ENCODE measurements at places on chromosomes 7 and 10.
A peak's percentile ranks its signal among the peaks of the same experiment; 100 is the strongest.

GRCh38 chr7:100736671-100737070 is 3.3 kb downstream of the ZAN start:
- no peak for DNase-seq

DNA sequence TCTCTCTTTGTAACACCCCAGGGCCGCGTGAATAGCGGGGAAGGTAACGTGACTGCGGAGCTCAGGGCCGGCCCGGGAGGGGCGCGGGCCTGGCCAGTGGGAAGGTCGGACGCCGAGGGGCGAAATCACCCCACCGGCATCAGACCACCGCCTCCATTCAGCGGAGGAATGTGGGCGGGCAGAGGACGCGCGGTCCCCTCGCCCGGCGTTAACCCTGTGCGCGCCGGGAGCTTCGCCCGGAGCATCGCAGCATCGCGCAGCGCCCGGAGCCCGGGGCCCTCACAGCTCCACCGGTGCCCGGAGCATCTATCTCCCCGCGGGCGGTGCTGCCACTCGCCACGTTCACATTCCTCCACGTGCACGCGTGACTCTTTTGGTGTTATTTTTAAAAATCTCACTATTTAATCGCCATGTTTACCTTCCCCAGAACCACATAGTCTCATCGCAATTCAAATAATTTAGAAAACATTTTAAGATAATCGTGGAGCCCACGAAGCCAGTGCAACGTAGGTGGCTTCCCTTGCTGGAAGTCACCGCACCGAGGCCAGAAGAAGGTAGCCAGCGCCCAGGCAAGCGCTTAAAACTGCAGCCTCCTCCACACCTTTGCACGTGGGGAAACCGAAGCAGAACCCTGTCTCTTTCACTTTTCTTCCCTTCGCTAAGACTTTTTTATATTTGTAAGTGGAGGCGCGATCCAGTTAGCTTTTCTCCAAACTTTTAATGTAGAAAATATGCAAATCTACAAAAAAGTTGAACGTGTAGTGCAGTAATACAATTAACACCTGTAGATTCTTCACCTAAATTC is 21.8 kb downstream of the FGFBP3 start:
- DNase-seq: no peak

DNA sequence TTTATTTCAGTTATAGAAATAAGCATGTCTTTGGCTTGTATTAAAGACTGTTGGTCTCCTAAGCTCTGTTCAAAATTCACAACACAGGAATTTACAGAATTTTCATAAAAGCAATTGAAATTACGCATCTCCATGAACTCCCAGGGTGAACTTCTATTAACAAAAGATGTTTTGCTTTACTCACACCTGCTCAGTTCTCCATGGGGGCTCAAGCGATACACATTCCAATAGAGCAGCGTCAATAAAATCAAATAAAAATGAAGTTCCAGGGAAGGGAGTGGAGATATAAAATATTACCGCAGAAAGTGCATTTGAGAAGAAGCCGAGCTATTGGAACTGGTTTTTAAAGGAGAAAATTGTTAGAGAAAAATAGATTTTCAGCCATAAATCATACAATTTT is 41.5 kb upstream of the ZNF438 start:
- DNase-seq: no peak

DNA sequence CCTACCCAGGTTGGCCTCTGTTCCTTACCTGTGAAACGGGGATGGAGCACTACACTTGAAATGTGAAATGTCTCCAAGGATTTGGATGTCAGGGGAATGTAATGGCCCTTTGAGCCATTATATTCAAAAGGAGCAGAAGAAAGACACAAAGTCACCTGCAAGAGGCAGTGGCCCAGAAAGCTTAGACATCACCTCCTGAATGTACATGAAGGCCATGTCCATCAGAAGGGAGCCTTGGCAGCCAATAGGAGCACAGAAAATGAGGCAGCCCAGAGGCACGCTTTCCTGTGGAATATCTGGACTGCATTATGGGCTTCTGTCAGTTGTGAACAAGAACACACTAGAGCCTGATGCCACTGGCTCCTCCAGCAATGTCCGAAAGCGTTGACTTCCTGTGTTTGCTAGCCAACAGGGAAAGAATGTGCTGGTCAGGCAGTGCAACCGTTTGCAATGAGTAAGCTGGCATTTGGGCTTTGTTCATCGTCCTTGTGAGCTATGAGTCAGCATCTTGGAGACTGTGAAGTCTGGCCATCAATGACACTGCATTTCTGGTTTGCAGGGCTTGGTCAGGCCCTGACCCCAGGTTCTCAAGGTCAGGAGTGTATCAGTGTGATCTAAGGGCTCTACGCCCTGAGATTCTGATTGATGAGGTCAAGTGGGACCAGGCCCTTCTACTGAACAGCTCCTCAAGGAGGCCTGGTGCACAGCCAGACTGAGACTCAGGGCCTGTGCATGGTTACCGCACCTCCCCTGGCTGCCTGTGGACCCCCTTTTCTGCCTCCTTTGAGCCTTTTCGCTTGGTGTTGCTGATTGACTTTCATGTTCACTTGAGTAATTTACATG is 222.4 kb downstream of the RPS24 start:
- peak; percentile 91 for DNase-seq

- no peak for DNase-seq
Observed at GRCh38 chr7:78379148-78379547, 580.6 kb downstream of the PHTF2 start.

- DNase-seq: no peak
Observed at GRCh38 chr10:57294698-57295097, 933.6 kb upstream of the ZWINT start.

- no peak for DNase-seq
Observed at GRCh38 chr10:101831169-101831811, 12.3 kb downstream of the KCNIP2 start.

DNA sequence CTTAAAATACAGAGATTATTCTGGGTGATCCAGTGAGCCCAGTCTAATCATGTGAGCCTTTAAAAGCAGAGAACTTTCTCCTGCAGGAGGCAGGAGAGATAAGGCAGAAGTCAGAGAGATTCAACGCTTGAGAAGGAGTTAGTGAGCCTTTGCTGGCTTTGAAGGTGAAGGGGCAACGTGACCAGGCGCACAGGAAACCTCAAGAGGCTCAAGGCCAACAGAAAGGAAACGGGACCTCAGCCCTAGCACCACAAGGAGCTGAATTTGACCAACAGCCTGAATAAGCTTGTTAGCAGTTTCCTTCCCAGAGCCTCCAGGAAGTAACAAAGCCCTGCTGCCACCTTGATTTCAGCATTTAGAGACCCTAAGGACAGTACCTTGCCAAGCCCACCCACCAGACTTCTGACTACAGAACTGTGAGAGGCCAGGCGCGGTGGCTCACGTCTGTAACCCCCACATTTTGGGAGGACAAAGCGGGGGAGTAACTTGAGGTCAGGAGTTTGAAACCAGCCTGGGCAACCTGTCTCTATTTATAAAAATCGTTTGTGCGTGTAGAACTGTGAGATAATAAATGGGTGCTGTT is 87.3 kb upstream of the KAT6B start:
- peak; percentile 11 for DNase-seq

GRCh38 chr10:122674781-122675180 is 24.9 kb downstream of the C10orf120 start:
- DNase-seq: no peak

GRCh38 chr7:30634634-30635201 is 40.0 kb downstream of the GARS1 start:
- no peak for DNase-seq

DNA sequence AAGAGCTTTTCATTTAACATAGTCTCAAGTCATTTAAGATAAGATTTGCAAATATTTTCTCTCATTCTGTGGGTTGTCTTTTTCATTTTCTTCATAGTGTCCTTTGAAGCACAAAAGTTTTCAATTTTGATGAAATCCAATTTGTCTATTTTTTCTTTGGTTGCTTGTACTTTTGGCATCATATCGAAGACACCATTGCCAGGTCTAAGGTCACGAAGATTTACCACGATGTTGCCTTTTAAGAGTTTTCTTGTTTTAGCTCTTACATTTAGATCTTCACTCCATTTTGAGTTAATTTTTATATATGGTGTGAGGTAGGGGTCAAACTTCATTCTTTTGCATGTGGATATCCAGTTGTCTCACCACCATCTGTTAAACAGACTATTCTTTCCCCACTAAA is 34.7 kb downstream of the TMEM270 start:
- DNase-seq: no peak

DNA sequence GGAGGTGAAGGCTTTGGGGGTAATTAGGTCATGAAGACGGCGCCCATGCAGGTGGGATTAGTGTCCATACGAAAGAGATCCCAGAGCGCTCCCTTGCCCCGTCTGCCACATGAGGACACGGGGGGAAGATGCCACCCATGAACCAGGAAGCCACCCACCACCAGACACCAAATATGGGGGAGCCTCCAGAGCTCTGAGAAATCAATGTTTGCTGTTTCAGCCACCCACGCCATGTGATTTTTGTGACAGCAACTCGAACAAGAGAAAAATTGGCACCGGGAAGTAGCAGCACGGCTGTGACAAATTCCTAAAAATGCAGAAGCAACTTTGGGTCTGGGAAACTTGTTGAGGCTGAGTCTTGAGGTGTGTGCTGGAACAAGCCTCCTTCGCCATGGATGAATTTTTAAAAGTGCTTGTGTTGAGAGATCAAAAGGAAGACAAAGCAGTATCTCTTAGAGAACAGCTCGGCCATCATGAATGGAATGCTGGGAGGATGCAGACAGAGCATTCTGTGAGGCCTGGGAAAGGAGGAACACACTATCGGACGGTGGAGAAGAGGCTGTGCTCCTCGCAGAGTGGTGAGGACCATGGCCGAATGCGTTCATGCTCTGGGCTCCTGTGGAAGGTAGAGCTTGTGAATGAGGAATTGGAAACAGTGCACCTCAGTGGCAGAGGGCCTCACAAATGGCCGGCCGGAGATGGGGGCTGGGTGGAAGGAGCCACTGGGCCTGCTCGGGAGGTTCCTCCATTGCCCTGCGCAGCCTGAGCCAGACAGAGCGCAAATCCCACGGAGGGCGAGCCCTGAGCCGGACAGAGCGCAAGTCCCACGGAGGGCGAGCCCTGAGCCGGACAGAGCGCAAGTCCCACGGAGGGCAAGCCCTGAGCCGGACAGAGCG is 277.5 kb downstream of the PTPRN2 start:
- DNase-seq: no peak

DNA sequence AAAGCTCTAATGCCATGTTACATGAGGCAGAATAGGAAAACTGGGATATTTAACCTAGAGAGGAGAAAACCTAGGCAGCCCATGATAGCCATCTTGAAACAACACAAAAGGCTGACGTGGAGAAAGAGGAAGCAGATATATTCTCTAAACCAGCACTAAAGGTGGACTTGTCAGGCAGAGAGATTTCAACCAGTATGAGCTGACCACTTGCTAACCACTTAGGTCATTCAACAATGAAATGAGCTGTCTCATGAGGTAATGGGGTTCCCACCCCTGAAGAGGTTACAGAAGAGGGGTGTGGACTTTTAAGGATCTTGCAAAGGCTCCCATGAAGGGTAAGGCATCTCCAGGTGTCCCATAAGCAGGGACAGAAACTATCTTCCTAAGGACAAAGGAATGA is 26.8 kb upstream of the EGR2 start:
- no peak for DNase-seq

DNA sequence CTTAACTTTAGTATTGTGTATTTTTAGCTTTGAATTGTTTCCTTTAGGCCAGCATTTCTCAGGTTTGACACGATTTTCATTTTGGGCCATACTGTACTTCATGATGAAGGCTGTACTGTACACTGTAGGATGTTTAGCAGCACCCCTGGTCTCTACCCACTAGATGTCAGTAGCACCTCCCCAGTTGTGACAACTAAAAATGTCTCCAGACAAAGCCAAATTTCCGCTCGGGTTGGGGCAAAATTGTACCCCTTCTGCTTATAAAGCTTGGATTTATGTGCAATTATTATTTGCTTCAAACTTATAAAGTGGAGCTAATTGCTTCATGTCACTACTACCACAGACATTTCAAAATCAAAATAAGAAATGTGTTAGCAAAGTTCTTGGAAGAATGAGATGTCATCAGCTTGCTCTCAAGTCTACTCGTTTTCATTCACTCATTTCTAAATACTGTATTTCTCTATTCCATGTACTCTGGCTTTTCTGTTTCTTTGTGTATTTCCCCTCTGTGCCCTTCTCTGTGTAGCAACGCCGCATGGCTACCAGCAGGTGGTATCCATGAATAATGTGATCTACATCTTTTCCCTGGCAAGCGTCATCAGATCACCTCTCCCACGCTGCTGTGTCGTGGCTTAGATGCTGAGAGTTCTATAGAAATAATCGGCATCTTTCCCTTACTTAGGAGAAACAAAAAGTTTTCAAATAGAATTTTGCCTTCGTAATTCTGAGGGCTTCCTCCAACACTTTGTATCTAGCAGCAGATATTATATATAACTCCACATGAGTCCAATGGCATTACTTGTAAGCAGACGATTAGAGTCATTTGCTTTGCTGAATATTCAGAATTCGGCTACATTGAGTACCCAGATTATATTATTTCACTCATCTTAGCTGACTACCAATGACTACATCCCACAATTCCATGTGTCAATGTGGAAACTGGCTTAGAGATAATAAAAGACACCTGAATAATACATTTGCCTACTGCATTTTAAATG is 47.8 kb upstream of the CALCR start:
- peak; percentile 41 for DNase-seq

GRCh38 chr7:42997611-42998010 is 65.4 kb downstream of the MRPL32 start:
- no peak for DNase-seq

DNA sequence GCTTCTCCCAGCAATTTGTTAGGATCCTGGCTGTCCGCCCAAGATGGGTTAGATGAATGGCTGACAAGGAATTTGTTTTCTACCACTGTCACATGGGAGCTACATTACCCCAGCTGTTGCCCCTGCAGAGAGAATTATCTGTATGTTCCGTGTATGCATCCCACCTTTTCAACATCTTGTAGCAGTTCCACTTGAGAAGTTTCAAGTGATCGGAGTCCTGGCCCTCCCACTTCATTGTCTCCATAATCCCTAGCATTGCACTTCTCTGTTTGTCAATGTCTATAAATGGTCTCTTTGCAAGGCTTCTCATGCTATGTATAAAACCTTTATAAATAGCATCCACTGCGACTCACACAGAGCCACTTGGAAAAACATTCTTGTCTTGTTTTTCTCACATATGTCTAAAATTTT is 972.5 kb downstream of the CNTNAP2 start:
- no peak for DNase-seq

- DNase-seq: no peak
Observed at GRCh38 chr10:78905957-78906308, 162.8 kb upstream of the ZMIZ1 start.

DNA sequence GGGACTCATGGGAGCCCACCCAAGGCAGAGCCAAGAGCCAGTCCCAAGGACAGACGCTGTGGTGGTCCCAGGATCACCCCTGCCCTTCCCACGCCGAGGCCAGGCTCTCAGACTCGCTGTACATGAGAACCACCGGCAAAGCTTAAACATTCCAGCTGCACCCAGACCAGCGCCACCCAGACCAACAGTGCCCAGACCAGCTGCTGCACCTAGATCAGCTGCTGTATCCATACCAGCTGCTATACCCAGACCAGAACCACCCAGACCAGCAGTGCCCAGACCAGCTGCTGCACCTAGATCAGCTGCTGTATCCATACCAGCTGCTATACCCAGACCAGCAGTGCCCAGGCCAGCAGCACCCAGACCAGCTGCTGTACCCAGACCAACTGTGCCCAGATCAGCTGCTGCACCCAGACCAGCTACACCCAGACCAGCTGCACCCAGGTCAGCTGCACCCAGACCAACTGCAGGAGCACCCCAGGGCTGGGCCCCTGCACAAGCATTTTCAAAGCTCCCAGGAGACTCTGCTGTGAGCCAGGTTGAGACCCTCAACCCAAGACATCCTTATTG is 47.9 kb upstream of the CNPY1 start:
- no peak for DNase-seq

All from MCF 10A (cell line).